ENCODE measurements at places on chromosomes 2 and 18.

GRCh38 chr2:33126552-33126951 lies 179.8 kb downstream of the LTBP1 start:
- DNase-seq = no peak

GRCh38 chr2:7950035-7950612 lies 731.7 kb upstream of the ID2 start:
- DNase-seq = no peak

DNA sequence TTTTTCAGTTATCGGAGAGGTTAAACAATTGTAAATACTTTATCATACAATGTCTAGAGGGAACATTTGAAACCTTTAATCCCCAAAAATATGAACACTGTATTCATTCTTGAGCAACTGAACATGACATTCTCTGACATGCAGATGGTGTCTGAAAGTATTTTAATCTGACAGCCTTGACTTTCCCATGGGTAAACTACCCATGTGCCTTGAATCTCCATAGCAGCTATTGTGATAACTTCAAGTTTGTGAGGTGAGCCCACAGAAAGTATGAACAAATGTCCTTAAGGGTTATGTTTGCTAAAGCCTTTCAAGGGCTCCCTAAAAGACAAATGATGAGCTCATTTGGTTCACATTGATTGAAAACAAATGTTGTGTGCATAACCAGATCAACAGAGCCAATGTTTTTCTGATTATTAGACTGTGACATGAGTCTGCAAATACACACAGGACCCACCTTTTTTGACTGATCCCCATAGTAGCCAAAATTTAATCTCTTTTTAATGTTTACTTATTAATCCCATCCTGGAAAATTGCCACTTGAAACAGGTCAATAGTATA lies 1326.0 kb downstream of the LRP1B start:
- DNase-seq = no peak

- DNase-seq = no peak
These were observed 85.0 kb downstream of the TTC27 start for GRCh38 chr2:32712870-32713269.

DNA sequence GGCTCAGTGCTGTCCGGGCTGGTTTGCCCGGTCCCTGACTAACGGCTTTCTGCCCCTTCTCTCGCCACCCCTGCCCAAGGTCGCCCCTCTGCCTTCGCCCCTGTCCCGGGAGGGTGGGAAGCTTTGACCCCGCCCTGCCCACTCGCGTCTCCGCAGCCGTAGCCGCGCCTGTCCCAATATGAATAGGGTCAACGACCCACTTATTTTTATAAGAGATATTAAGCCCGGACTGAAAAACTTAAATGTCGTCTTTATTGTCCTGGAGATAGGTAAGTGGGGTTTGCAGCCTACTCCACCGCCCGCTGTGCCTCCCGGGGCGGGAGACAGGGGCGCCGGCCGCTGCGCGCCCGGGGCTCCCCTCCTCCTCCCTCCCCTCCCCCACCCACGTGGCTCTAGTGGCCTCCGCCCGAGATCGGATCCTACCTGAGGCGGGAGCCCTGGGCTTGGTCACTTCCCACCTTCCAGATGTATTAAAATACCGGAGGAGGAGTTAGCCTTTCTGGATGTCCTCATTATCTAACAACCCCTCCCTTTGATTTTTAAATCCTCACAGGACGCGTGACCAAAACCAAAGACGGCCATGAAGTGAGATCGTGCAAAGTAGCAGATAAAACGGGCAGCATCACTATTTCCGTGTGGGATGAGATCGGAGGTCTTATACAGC lies 633 bp downstream of the NABP1 start:
- DNase-seq = peak; percentile 68

- DNase-seq = no peak
These were observed 18.0 kb downstream of the PAX3 start for GRCh38 chr2:222280795-222281194.

DNA sequence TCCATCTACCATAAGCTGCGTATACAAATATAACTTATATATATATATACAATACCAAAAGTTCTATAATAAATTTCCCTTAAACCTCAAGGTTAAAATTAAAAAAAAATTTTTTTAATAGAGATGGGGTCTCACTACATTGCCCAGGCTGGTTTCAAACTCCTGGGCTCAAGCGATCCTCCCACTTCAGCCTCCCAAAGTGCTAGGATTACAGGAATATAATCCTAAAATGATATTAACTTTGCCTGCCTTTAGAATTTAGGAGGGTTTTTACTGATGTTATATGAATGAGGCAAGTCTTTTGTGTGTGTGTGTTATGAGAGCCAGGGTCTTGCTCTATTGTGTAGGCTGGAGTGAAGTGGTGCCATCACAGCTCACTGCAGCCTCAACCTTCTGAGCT lies 49.2 kb downstream of the HNRNPLL start:
- DNase-seq = no peak

GRCh38 chr2:158825021-158825420 lies 29.9 kb downstream of the DAPL1 start:
- no peak for DNase-seq

DNA sequence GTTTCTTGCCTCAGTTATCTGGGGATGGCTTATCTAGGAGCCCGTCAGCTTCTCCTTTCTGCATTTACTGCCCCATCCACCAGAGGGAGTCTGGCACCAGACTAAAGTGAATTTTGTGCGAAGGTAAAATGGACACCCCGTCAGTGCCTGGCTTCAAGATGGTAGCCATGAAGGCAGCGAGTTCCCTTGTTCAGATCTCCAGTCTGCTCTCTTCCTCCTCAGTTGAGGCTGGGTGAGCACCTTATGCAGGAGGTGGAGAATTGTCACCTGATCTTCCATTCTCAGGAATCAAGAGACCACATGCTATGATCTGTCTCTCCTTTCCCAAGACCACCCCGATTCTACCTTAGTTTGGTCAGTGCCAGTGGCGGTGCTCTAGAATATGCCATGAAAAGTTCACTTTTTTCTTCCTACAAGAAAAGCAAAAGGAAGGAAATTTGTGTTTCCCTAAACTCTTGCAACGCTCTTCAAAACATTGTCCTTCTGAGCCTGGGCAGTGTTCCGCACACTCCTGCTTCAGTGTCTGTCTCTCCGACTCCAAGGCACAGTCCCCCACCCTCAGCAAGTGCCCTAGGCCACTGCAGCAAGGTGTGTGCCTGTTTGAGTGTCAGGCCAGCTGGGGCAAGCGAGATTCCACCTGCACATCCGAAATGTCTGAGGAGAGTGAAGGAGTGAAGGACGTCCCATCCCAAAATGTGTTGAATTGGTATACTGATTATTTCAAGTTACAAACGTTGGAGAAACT lies 168.6 kb downstream of the SS18 start:
- peak; percentile 58 for DNase-seq

DNA sequence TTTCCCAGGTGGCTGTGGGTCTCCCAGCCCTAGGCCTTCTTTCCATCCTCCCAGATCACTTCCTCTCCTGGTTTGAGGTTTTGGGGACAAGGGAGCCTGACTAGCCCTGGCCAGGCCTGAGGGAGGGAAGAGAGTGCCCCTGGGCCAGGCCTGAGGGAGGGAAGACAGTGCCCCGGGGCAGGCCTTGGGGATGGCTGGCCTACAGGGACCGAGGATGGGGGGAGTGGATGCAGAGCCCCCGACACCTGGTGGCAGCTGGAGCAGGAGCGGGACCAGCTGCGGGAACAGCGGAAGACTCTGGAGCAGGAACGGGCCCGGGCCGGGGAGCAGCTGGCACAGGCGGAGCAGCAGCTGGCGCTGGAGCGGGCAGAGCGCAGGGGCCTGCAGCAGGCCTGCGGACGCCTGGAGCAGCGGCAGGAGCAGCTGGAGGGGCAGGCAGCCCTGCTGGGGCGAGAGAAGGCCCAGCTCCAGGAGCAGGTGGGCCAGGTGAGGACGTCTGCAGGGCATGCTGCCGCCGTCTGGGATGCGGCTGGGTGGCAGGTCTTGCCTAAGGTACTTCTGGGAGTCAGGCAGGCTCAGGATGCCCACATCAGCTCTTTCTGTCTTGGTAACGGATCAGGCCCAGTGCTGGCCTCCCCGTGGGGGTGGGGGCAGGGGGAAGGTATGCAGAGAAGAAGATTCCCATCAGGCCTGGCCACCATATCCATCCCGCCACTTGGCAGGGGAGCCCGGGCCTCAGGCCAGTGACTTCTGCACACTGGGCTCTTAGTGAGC lies 29.2 kb downstream of the CROCC2 start:
- no peak for DNase-seq

DNA sequence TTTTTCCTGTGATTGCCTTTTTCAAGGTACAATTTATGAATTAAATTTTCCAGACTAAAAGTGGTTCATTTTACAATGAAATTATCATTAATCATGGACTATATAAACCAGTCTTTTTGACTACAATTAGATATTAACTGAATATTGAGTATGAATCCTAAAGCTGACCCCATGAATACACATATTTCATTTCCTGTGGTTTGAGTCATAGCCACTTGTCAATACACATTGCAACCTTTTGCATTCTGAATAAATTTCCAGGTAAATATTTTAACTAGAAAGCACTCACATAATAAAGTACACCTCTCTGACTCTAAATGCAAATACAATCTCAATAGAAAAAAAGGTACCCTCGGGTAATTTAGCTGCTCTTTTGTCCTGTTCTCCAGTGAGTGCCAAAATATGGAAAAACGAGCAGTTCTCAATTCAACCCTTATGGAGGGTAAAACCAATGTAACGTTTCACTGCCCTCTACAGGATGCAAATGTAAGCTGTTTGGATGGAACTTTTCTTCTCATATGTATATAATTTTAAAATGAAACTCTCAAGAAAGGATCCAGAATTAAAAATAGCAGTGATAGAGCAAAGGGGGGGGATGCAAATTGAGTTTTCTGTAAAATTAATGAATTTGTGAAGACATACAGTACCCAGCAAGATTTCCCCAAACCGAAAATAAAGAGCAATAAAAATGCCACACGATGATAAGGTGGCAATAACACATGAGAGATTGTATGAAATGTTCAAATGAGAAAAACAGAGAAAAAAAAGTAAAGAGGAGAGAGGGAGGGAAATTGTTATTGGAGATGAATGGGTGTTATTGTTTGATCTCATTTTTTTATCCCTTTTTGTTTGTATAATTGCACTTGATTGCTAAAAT lies 1795.7 kb upstream of the PIK3C3 start:
- DNase-seq = no peak

- DNase-seq = no peak
These were observed 25.7 kb downstream of the MDH1 start for GRCh38 chr2:63614448-63614968.

DNA sequence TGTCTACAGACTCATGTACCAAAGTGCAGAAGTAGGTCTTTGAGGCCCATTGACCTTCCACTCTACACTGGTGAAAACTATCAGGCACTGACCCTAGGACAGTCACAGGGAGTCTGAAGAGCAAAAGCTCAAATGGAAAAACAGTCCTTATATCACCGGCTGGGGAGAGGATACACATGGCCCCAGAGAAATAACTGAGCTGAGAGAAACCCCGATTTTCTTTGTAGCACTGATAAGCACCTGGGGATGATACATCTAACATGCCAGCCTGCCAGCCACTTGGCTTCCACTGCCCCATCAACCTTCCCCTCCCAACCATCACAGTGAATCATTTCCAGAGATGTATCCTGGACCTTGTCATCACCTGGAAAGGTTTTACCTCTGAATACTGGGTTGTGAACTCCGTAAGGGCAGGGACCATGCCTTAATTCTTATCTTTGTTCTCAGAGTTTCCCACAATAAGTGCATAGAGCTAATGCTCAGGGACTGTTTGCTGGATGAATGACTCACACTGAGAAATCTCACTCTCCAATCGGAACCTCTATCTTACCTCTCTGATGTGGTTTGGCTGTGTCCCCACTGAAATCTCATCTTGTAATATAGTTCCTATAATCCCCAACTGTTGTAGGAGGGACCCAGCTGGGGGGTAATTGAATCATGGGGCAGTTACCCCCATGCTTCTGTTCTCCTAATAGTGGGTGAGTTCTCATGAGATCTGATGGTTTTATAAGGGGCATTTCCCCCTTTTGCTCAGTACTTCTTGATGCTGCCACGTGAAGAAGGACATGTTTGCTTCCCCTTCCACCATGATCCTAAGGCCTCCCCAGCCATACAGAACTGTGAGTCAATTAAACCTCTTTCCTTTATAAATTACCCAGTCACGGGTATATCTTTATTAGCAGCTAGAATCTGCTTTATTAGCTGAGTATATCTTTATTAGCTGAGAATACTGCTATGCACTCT lies 37.1 kb downstream of the EVA1A start:
- peak; percentile 45 for DNase-seq

DNA sequence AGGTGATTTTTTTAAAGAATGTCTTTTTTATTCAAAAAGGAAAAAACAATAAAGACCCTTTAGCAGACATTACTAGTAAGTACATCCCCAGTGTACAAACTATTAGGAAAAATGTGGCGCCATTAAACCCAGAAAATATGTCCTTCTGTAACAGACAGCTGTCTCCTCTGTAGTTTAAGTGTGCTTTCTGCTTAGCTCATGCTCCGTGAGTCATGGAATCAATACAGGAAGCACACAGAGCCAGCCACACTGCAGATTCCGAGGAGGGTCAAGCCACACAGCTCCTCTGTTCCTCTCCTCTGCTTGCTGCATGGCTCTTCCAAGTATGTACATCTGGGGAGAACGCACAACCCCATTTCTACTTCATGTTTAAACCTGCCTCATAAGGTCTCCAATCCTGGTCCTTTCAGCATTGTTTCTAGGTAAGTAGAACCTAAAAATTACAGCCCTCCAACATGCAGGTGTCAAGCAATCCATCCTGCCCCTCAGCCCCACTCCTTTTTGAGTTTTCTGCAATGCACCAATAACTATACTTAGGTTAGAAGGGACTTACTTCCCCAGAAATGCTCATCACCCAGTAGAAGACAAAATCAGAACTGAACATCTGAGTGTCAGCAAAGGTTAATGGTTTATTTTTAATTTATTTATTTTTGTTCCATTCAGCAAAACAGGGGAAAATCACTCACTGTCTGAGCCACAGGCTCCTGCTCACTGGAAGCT lies 37.5 kb downstream of the ACVR1 start:
- peak; percentile 17 for DNase-seq

DNA sequence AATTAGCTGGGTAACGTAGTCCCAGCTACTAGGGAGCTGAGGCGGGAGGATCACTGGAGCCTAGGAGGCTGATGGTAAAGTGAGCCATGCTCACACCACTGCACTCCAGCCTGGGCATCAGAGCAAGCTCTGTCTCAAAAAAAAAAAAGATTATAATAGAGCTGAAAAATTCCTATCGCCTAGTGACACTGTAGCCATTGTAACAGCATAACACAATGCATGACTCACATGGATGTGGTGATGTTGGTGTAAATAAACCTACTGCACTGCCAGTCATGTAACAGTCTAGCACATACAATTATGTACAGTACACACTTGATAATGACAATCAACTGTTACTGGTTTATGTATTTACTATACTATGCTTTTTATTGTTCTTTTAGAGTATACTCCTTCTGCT lies 39.6 kb downstream of the MGAT4A start:
- DNase-seq = no peak

DNA sequence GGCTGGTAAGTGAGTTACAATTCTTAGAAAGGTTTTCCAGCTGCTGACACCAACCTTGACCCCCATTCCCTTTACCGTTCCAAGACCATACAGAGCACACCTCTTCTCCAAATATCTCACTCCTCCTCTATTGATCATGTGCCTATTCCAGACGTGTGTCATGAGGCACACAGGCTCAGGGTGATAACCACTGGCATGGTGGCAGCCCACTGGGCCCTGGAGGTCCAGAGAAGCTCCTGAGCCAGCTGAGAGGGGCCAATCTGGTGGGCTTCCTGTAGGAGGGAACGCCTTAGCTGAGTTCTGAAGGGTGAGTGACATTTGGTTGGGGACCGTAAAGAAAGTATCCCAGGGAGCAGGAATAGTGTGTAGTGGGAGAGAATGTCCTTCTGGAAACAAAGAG lies 28.3 kb downstream of the ZAP70 start:
- DNase-seq = no peak

GRCh38 chr18:32714571-32715148 lies 58.2 kb downstream of the KLHL14 start:
- DNase-seq = peak; percentile 47

GRCh38 chr18:68666381-68666780 lies 48.5 kb downstream of the TMX3 start:
- DNase-seq = no peak

Data from activated CD4-positive, alpha-beta T cell treated with anti-CD3 and anti-CD28 coated beads, Interleukin-2, Interleukin-4, amounts not matched to agents 100 ng/mL and 50 ng/mL, durations not matched to agents 16 hours and 8 hours (primary cell).